ENCODE measurements at places on chromosomes 7 and 10.

DNA sequence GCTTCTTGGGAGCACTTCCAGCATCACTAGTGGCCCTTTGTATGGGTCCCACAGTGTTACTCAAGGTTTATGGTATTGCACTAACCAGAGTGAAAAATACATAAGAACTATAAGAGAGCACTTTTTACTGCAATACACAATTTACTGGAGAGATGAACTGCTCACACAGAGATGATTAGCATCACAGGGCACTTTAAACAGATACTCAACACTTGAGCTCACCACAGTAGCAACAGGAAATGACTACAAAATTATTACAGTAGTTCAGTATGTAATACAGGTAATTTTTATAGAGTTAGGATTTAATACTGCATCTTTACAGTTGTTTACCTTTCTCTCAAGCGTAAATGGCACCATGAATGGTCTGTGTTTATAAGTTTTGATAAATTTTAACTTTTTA is 68.2 kb upstream of the CDK1 start:
- H3K27me3 ChIP-seq, result peaks cover 7% of the 10 kb centered on the region
- H3K4me3 ChIP-seq, result no peak overlapping the region
- no peak overlapping the region for H3K27ac ChIP-seq

- no peak for DNase-seq
- no peak overlapping the region for H3K4me3 ChIP-seq
- peaks cover 96% of the 10 kb centered on the region for H3K4me1 ChIP-seq
Measured at GRCh38 chr7:120996988-120997345, 8.5 kb downstream of the CPED1 start.

- H3K4me1 ChIP-seq, result peaks cover 10% of the 10 kb centered on the region
- H3K27ac ChIP-seq, result no peak overlapping the region
- peaks cover 7% of the 10 kb centered on the region for H3K27me3 ChIP-seq
- no peaks in the 10 kb centered on the region for H3K36me3 ChIP-seq
Measured at GRCh38 chr10:52644373-52645186, 128.0 kb downstream of the MBL2 start.

GRCh38 chr7:112547916-112548315 is 67.1 kb downstream of the LSMEM1 start:
- no peak overlapping the region for H3K4me3 ChIP-seq
- no peaks in the 10 kb centered on the region for H3K36me3 ChIP-seq
- H3K27me3 ChIP-seq, result peaks cover 9% of the 10 kb centered on the region
- no peak for DNase-seq
- no peaks in the 10 kb centered on the region for H3K4me1 ChIP-seq

GRCh38 chr10:28256776-28257175 is 46.1 kb downstream of the MPP7 start:
- H3K27me3 ChIP-seq, result no peaks in the 10 kb centered on the region
- H3K36me3 ChIP-seq, result no peaks in the 10 kb centered on the region
- DNase-seq, result no peak
- H3K4me1 ChIP-seq, result peaks cover 10% of the 10 kb centered on the region
- H3K4me3 ChIP-seq, result no peak overlapping the region

DNA sequence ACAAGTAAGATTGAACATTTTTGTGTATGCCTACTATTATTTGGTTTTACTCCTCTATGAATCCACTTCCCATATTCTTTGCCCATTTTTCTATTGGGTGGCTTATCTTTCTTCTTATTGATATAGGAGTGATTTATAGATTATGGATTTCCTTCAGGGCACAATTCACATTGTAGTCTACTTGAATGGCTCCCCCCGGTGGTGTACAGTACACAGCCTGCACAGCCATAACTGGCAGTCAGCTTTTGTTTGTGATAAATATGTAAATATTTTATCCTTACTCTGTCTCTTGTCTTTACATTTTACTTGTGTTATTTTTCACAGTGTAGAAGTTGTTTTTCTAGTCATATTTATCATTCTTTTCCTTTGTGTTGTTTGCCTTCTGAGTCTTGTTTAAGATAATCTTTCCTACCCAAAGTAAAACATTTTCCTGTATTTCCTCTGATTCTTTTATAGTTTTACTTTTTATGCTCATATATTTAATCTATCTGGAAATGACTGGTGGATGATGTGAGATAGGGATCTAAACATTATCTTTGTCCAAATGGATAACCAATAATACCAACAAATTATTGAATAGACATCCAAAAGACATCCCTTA is 23.9 kb upstream of the CALD1 start:
- H3K27ac ChIP-seq, result no peak overlapping the region
- H3K4me1 ChIP-seq, result no peaks in the 10 kb centered on the region
- no peak for DNase-seq
- H3K36me3 ChIP-seq, result no peaks in the 10 kb centered on the region
- H3K4me3 ChIP-seq, result no peak overlapping the region

DNA sequence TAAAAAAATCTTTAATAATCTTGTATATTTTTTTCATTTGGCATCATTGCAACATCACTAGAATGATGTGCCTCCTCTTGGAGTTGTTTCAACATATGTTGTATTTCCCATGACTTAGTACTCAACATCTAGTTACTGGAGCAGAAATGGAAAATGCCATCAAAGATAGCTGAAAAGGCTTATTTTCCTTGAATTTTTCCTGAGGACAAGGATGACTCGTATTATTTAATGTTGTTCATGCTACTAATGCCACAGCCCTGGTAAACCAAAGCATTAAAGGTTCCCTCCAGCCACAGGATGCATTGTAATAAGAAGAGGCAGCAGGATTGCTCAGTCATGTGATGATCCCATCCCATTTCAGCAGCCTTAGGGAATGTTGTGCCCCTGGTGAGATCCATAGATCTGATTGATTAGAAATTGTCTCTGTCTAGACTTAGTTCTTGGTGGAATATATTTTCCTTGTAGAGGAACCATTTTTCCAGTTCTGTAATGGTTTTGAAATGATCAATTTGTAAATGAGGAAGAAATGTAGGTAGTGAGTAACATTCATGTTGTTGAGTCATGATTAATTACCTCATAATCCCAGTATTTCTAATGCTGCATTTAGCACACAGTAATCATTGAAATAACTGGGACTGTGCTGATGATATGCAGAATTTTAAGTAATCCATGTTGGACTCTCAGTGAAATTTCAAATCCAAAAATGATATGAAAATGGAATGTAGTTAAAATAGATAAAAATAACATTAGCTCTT is 91.3 kb upstream of the SMIM30 start:
- no peaks in the 10 kb centered on the region for H3K36me3 ChIP-seq
- no peak for DNase-seq
- H3K4me1 ChIP-seq, result no peaks in the 10 kb centered on the region
- H3K27me3 ChIP-seq, result no peaks in the 10 kb centered on the region
- H3K27ac ChIP-seq, result no peak overlapping the region

GRCh38 chr7:133625046-133625445 is 372.2 kb downstream of the EXOC4 start:
- H3K36me3 ChIP-seq, result peaks cover 3% of the 10 kb centered on the region
- no peaks in the 10 kb centered on the region for H3K4me1 ChIP-seq
- no peak overlapping the region for H3K4me3 ChIP-seq
- no peak for DNase-seq
- no peak overlapping the region for H3K27ac ChIP-seq

GRCh38 chr10:91190876-91191583 is 29.4 kb upstream of the PCGF5 start:
- DNase-seq, result no peak
- no peaks in the 10 kb centered on the region for H3K27me3 ChIP-seq
- no peaks in the 10 kb centered on the region for H3K36me3 ChIP-seq

DNA sequence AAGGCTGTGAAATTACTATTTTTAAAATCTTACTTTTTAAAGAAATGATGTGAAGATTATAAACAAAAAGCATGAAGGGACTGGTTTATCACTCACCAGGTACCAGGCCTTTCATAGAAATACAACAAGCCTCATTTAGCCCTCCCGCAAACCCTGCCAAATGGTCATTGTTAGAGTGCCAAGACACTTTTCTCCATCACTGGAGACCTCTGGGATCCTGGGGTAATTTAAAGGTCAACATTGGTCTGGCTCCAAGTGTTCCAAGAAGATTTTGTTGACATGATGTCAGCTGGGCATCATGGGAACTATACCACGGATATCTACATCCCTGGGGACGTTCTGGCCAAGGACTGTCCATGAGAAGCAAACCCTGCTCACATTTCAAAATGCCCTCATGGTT is 138.0 kb upstream of the FRMD4A start:
- H3K27me3 ChIP-seq, result peaks cover 21% of the 10 kb centered on the region
- H3K4me3 ChIP-seq, result no peak overlapping the region
- H3K4me1 ChIP-seq, result no peaks in the 10 kb centered on the region

DNA sequence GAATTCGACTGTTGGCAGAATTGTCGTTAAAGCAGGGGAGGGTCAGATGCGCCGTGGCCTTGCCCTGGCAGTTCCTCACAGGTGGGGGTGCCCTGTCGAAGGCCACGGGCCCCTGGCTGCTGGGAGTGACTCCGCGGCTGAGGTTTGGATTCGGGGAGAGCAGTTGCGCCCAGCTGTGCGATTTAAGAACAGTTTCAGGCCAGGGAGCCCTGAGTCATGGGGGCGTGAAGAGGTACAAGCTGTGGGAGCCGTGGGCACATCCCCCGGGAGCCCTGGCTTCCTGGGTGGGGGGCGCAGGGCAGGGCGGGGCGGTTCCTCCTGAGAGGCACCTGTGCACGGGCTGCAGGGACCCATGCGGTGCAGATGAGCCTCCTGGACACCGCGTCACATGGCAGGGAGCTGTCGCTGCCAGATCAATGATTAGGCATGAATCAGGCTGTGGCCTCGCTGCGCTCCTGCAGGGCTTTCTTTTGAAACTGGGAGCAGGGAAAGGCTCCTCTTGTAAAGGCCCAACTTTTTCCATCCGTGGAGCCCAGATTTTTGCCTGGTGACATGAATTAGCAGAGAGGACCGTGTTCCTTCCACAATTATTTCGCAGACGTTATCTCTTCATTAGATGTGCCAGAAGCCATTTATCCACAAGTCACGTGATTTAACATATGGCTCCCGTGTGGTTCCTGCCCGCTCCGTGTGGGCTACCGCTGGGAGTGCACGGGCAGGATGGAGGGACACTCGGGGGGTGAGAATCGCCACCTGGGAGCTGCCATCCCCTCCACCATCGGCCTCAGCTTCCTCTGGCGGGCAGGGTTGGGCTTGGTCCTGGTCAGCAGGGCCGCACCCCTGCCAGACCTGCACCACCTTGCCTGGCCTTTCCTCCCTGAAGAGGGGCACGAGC is 918 bp downstream of the PWWP2B start:
- peaks cover 69% of the 10 kb centered on the region for H3K4me1 ChIP-seq
- peak; percentile 32 for DNase-seq
- H3K4me3 ChIP-seq, result peak overlapping the region; percentile 91
- no peaks in the 10 kb centered on the region for H3K36me3 ChIP-seq
- H3K27ac ChIP-seq, result peak overlapping the region; percentile 98

DNA sequence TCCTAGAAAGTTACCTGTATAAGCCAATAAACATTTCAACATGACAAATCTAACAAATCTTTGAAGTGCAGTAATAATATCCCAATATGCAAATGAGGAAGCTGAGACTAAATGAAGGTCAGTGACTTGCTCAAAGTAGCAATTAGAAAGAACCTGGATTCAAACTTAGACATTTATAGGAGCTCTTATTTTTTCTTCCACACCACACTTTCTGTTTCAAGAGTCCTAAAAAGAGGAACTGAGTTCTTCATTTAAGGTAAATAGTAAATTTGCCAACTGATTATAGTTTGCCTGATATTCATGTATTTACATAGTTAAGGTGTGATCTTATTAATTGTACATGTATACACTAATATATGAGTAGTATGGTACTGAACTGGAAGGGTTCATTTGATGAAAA is 44.0 kb downstream of the KLHDC10 start:
- no peak for DNase-seq
- no peak overlapping the region for H3K4me3 ChIP-seq
- H3K27ac ChIP-seq, result no peak overlapping the region

- DNase-seq, result no peak
- no peak overlapping the region for H3K27ac ChIP-seq
- H3K4me3 ChIP-seq, result peak overlapping the region; percentile 73
- peaks cover 36% of the 10 kb centered on the region for H3K27me3 ChIP-seq
Measured at GRCh38 chr10:132187430-132188138, 836 bp downstream of the DPYSL4 start.

DNA sequence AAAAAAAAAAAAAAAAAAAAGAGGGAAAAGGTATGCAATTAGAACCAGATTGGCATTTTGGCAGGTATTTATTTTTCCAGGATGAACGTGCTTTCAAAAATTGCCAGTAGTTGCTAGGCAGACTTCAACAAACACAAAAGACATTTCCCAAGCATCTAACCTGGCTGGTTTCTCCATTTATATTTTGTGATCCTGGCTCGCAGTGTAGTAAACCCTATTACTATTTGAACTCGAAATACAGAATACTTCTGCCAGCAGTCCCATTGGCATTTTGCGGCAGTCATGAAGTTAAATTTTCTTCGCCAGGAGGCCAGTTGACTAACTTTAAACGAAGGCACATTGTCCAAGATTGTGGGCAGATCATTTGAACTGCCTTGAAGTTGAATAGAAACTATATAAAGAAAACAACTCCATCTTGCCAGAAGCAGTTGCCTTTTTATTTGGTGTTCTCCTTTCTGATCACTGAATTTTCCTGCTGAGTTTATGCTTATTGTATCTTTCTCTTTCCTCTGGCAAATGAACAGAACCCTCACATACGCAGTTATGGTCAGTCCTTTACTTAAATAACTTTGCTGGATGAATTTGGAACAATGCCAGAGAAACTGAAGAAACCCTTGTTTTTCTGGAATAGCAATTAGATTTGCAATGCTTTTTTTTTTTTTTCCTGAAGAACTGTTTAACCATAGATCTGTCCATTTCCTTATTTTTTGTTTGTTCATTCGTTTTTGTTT is 132.9 kb downstream of the BICC1 start:
- no peaks in the 10 kb centered on the region for H3K36me3 ChIP-seq
- H3K27me3 ChIP-seq, result no peaks in the 10 kb centered on the region
- H3K4me1 ChIP-seq, result peaks cover 28% of the 10 kb centered on the region
- H3K4me3 ChIP-seq, result no peak overlapping the region
- no peak for DNase-seq

DNA sequence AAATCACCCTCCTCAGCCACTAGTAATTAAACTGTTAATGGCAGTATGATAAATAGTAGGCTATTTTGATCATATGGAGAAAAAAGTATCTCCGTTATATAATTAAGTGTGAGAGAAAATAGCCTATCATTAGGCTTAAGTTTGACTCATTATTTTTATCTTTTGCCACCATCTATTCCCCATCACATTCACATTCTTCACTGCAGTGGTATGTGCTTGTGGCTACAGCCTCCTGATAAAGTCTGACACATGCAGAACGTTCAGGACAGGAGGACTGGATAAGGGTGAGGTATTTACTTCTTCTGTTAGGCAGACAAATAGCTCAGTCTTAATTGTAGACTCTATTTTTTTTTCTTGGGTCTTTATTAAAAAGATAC is 5.8 kb downstream of the NEBL start:
- H3K27me3 ChIP-seq, result no peaks in the 10 kb centered on the region
- peak overlapping the region; percentile 67 for H3K4me3 ChIP-seq
- H3K27ac ChIP-seq, result peak overlapping the region; percentile 91

GRCh38 chr10:132484922-132485321 is 52.7 kb upstream of the INPP5A start:
- no peaks in the 10 kb centered on the region for H3K36me3 ChIP-seq
- H3K27ac ChIP-seq, result no peak overlapping the region
- no peaks in the 10 kb centered on the region for H3K27me3 ChIP-seq
- DNase-seq, result no peak

GRCh38 chr7:92725161-92725925 is 111.0 kb downstream of the CDK6 start:
- H3K27me3 ChIP-seq, result no peaks in the 10 kb centered on the region
- H3K36me3 ChIP-seq, result peaks cover 14% of the 10 kb centered on the region
- H3K27ac ChIP-seq, result peak overlapping the region; percentile 79
